ENCODE measurements at places on chromosomes 6 and 20. TPM values are rescaled to one million over a fixed set of nuclear protein-coding genes. Genes with fewer than 3 reads are reported as not detected.

DNA sequence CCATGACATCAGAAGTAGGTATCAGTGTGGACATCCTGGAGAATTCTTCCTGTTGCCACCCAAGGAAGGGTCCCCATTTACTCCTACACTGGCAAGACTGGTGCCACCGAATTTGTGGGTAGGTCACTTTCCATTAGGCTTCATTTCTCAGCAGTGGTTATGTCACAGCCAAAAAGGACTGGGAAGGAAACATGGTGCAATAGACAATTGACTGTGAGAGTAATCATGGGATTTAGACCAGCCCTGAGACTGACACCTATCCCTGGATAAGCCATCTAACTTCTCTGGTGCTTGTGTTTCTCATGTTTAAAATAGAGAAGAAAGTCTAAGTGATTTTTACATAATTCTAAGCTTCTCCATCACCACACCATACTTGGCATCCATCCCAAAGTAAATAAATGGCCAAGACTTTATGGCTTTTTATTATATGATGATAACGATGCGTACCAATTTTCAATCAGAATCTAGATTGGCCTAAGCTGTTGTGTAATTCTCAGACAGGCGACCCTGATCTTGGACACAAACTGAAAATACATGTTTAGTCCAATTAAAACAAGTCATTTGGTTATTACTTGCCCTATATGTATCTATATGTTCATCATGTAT, 10.2 kb downstream of the SMPDL3A start:
- no peak for DNase-seq

DNA sequence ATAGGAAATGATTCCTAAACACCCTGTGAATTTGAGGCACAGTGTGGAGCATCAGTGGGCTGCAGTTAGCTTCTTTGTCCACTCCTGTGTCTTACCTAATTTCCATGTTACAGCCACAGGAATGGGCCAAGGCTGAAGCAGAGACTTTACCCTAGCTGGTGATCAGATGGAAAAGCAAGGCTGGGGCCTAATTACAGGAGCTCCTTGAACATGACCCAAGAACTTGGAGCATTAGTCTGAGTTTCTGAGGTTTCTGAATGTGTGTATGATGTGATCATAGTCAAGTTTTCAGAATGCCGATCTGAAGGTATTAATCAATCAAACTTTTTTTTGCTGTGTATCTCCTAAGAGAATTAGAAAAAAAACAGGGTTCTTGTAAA, 18.0 kb downstream of the HECA start:
- no peak for DNase-seq

DNA sequence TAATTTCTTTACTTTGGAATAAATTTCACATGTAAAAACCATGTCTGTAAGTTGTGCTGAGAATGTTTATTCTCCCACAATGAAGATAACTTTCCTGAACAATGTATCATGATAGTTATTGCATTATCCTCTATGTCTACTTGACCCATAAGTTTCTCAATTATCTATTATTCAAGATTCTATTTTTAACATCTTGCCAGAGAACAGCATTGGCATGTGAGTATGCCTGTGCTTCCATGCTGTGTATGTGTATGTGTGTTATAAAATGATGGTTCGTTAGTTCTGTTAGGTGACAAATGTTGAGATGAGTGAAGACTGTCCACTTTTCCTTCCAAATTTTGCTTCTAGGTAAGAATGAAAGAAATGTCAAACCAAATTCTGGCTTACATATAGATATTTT, 111.9 kb downstream of the EYA4 start:
- no peak for DNase-seq

GRCh38 chr6:116695401-116695800, 14.4 kb downstream of the KPNA5 start:
- DNase-seq: no peak

DNA sequence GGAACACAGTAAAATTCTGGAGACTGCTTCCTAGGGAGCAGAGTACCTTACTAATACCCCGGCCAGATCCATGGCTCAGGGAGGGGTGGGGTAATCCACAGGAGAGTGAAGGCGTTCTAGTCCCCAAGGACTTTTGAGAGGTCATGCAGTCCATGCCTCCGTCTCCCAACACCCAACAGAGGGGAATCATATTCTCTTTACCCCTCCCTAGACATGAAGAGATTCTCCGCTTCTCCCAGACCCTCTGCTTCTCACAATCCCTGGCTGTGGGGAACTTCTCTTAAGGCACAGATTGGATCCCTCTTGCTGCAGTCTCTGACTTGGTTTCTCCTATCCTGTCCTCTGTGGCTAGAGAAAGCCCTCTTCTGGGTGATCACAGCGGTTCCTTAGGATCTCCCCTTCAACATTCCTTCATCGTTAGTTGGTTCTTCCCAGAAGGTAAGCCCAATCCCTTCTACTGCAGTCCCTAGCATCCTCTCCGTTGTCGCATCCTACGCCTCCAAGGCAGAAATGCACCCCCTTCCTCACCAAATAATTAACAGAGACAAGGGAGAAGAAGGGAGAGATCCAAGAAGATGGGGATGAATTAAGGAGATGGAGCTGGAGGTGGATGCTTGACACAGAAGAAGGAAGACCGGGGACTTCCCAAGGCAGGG, 562 bp downstream of the GGT7 start:
- DNase-seq: no peak

DNA sequence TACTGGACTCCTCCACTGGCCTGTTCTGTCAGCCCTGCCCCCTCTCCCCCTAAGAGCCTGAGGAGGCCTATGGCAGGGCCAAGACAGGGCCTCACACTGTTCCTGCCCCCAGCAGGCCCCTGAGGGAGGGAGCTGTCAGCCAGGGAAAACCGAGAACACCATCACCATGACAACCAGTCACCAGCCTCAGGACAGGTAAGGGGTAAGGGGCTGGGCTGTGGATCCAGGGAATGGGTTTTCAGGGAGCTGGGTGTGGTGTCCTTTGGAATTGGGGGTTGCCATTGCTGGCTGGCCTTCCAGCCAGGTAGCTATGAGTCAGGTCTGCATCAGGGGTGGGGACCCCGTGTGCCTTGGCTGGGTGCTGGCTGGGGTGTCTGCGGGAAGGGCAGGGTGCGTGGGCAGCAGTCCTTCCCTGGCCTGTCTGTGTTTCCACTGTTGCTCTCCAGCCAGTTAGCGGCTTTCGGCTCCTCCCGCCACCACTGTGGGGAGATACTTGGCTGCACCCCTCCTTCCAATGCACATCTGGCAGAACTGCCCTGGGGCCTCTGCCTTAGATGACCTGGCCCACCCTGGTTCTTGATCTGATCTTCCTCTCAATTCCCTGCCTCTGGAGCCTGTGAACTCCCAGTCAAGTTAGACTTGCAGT, 3.9 kb downstream of the SLC29A1 start:
- no peak for DNase-seq

DNA sequence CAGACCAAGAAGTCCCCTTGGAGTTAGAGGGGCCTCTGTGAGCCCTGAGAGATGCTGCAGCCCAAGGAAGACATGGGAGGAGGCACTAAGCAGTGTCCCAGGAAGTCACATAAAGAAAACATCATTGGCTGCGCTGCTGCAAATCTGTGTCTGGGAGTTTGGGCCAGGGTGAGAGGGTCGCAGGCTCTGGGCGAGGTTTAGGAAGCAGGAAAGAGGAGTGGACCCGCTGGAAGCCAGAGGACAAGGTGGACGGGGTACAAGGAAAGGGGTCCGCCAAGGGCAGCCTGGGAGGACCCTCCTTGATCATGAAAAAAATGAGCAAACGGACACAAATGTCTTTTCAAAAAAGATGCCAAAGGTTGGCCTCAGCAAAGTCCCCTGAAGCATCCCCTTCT, 15.5 kb upstream of the SERPINB1 start:
- no peak for DNase-seq

DNA sequence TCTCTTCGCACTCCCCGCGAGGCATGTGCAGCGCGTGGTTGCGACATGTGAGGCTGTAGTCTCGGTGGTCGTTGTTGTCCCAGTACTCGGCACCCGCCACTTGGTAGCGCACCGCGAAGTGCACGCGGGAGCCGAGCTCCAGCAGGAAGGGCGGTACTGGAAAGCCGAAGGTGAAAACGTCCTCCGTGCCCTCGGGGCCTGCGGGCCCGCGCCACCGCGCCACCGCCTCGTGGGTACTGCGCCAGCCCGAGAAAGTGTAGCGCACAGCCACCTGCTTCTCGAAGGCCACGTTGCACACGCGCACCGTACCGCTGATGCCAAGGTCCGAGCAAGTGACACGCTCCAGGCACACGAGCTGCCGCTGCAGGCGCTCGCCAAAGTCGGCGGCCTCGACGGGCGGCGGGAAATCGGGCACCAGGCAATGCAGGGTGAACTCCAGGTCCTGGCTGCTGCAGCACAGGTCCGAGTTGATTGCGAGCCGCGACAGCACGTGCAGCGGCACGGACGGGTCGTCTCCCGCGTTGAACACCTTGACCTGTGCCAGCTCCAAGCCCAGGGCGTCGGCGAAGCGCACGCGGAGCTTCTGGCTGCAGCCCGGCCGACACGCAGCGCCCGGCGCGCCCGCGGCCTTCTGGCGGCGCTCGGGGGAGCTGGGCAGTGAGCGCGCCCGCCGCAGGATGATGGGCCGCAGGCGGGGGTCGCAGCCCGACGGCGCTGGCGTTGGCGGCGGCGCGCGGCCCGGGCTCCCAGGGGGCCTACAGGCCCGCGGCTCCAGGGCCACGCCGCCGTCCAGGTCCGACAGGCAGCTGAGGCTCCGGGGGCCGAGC, 840 bp downstream of the PPP1R3D start:
- DNase-seq: peak; percentile 85

GRCh38 chr20:17281478-17281877, 54.6 kb downstream of the PCSK2 start:
- no peak for DNase-seq

- no peak for DNase-seq
Observed at GRCh38 chr20:56805313-56805712, 176.2 kb downstream of the TFAP2C start.

- no peak for DNase-seq
Observed at GRCh38 chr6:24699521-24700359, 19.2 kb downstream of the C6orf62 start.

DNA sequence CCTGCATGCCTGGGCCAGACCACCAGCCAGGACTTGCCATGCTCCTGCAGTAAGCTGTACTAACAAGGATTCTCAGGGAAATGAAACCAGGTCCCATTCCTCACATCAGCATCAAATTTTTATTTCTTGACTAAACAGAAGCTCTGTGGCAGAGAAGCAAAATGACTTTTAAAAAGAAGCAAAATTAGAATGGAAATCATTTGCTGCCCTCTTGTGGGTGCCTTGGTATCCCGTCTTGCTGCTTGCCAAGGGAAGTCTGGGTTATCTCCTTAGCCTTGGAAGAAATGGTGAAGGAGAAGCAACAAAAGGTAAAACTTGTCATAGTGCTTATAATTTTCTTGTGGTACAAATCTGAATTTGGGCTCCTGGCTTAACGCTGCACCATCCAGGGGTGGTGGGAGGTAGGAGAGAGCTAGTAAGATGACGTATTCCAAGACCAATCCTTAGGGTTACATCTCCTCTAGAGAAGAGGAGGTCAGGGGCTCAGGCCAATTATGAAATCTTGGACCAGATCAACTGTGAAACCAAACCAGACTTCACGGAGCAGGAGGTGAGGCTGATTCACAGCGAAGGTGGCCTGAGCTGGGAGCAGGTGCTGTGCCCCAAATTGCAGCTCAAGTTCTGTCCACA, 107.5 kb downstream of the FAXC start:
- DNase-seq: no peak

DNA sequence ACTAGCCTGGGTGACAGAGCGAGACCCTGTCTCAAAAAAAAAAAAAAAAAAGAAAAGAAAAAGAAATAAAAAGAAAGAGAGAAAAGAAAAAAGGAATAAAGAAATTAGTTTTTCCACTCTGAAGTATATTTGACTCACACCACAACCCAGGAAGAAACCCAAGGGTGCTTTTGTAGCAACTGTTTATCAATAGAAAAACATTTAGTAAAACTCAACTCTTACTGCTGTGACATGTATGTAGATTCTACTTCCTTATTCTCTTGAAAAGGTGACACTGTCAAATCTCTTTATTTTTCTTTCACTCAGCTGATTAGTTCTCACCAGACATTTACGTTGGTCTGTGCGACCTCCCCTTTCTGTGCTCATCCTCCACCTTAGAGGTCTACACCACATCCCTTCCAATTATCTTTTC, 99.9 kb upstream of the SHLD1 start:
- DNase-seq: no peak

DNA sequence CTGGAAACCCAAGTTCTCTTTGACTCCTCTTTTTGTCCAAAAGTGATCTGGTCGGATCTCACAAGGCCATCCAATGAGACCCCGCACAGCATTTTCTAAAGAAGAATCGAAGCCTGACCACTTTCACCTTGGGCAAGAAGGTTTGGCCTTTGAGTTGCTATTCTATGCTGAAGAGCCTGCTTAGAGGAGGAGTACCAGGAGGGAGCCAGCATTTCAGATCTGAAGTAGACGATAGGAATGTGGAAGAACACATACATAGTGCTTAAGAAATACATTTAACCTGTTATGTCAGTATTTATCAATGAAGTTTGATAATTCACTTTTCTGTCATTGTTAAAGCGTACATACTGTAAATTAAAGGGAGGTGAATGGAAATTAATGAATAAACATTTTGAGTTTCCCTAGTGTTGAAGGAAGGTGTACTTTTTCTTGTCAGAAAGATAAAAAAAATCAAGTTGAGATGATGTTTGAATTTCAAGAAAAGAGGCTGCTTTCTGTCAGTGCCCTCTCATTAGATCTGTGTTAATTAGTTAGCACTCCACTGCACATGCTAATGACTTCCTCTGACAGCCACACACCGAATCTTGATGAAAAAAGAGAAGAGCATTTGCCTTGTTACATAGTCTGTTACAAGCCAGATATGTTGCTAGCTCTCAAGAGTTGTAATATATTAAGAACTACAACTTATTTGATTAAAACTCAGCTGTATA, 10.9 kb upstream of the TDRD6 start:
- DNase-seq: no peak

GRCh38 chr6:3733321-3733925, 18.1 kb downstream of the PXDC1 start:
- peak; percentile 66 for DNase-seq

Gene TMEM244
- total RNA-seq: not detected

Gene PPDPF
- total RNA-seq: 261 TPM

Gene GSTA4
- 30.9 TPM for total RNA-seq

Gene PGK2
- total RNA-seq: not detected

Gene VSX1
- total RNA-seq: not detected

Gene DEFB124
- not detected for total RNA-seq

Gene ETV7
- total RNA-seq: not detected

Gene TREML2
- not detected for total RNA-seq

Gene LCA5
- total RNA-seq: 4.4 TPM

Gene FAM217A
- total RNA-seq: not detected

Gene KCNK16
- not detected for total RNA-seq

All from chondrocyte (in vitro differentiated cells).